ENCODE measurements at places on chromosomes 5 and 9.

GRCh38 chr5:163995206-163995605, 489.8 kb downstream of the MAT2B start:
- no peak for DNase-seq

DNA sequence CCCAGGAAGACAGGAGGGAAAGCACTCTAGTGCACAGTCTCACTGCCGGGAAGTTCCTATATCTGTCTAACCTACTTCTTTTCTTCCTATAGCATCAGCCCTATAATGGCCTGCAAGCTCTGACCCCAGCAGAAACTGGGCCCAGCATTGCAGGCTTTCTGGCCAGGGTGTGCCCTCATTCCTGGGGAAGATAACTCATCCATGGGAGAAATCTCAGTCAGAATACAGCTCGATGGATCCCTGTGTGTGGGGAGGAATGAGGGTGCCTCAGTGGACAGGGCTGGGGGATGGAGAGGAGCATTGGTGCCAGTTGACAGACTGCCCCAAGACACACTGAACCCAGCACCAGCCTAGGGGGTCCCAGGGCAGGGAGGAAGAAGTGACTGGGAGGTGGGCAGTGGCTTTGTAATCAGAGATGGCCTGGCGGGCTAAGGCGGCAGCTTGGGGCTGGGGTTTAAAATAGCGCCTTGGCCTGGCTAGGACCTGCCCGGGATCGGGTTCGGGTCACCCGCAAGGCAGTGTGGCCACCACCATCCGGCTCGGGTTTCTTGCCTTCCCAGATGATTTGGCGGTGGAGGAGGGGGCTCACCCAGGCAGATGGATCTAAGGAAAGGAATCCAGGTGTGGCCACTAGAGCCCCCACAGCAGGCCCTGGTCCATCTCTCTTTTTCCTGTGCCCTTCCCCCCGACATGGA, 7.6 kb upstream of the CXXC5 start:
- DNase-seq = no peak

DNA sequence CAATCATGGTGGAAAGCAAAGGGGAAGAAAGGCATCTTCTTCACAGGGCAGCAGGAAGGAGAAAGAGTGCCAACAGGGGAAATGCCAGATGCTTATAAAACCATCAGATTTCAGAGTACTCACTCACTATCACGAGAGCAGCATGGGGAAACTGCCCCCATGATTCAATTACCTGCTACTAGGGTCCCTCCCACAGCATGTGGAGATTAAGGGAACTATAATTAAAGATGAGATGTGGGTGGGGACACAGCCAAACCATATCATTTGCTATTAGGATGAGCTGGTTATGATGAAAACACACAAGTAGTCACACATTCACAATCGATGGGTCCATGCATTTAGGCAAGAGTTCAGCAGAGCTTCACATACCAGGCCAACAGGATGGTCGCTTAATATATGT, 469.0 kb downstream of the PDE4D start:
- no peak for DNase-seq

DNA sequence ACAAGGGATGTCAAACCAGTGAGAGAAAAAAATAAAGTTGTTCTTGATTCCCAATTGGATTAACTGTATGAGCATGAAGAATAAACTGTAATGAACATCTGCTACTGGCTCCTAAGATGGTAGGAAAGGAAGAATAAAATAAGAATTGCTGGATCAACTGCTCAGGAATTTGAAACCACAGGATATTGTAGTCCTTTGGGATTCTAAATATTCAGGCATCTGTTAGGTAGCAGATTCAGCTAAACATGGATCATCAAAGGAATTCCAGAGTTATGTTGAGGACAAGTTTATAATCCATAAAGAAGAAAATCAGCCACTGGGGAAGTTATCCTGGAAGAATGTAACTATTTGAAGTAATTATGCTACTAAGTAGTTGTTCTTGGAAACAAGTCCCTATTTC, 65.8 kb downstream of the ISL1 start:
- DNase-seq = no peak

GRCh38 chr5:41286696-41287095, 73.4 kb upstream of the C6 start:
- DNase-seq = no peak

GRCh38 chr5:180085837-180086236, 14.3 kb upstream of the RNF130 start:
- no peak for DNase-seq

- DNase-seq = no peak
Measured at GRCh38 chr5:95824747-95825146, 2.2 kb upstream of the GLRX start.

- DNase-seq = no peak
Measured at GRCh38 chr9:87556821-87557220, 59.2 kb downstream of the DAPK1 start.

DNA sequence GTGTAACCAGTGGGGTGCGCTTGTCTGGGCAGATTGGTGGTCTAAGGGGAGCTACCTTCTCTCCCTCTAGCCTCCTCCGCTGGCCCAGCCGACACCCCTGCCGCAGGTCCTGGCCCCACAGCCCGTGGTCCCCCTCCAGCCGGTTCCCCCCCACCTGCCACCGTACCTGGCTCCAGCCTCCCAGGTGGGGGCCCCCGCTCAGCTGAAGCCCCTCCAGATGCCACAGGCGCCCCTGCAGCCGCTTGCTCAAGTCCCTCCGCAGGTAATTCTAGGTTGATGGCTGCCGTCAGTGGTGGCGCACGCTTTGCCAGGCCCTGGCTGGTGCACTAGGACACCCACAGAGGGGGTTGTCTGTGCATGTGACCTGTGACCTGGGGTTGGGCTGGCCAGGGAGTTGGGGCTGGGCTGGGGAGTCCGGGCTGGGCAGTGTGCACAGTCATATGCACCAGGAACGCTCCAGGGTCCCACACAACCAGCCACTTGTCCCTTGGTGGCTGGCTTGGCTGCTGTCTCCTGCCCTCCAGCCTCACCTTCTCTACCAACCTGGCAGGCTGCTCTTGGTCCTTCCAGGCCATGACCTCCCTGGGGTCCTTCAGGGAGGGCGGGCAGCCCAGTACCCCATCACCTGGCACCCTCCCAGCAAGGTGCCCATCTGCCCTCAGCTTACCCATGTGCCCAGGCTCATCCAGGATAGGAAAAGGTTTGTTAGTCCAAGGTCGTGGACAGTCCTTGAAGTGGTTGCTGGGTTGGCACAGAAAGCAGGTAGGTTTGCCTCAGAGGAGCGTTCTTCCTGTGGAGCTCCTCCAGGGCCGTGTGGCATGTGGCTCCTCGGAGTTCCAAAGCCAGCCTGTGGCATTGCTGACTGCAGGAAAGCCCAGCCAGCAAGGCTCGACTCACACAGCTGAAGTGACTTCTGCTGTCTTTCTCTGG, 73.2 kb downstream of the WNK2 start:
- no peak for DNase-seq

- no peak for DNase-seq
Measured at GRCh38 chr9:104795857-104796256, 31.9 kb downstream of the NIPSNAP3B start.

DNA sequence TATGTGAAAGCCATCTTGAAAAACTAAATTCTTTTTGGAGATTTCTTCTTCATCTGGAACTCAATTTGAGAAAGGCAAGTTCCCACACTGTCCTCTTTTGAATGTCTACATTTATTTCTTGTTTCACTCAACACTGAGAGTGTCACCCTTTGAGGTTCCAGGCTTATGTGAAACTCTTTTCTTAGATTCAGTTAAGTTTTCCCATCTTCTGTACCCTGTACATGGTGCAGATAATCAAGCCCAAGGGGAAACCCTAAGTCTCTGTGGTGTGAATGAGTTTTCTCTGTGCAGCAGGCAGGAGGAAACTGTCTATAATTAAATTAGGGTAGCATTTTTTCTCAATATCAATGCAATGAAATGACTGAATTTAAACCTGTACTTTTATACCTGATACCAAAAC, 72.3 kb upstream of the PRLR start:
- DNase-seq = no peak

GRCh38 chr5:67222243-67223025, 25.8 kb upstream of the CD180 start:
- DNase-seq = no peak

DNA sequence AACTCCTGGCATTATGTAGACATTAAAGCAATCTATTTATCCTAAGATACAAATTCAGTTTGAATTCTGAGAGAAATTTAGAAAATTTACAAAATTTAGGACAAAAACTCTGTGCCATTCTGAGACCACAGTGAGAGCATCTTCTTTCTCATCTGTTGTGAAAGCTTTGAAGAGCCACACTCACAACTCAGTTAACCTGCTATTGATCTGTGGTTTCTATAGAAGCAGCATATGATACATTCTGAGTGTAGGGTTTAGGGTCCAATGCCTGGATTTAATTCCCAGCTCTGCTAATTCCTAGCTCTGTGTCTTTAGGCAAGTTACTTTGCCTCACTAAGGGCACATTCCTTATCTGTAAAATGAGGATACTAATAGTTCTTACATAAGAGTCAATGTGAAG, 21.6 kb downstream of the CAST start:
- DNase-seq = no peak

GRCh38 chr5:32960340-32961058, 249.4 kb downstream of the NPR3 start:
- no peak for DNase-seq

- no peak for DNase-seq
Measured at GRCh38 chr9:129954868-129955550, 88.0 kb downstream of the FNBP1 start.

- DNase-seq = no peak
Measured at GRCh38 chr5:34841816-34842215, 2.9 kb downstream of the TTC23L start.

- no peak for DNase-seq
Measured at GRCh38 chr5:42880496-42881150, 68.9 kb upstream of the SELENOP start.

- DNase-seq = no peak
Measured at GRCh38 chr5:124401476-124402143, 344.8 kb downstream of the ZNF608 start.

- peak; percentile 92 for DNase-seq
Measured at GRCh38 chr9:127578952-127579853, 32.9 kb upstream of the STXBP1 start.

DNA sequence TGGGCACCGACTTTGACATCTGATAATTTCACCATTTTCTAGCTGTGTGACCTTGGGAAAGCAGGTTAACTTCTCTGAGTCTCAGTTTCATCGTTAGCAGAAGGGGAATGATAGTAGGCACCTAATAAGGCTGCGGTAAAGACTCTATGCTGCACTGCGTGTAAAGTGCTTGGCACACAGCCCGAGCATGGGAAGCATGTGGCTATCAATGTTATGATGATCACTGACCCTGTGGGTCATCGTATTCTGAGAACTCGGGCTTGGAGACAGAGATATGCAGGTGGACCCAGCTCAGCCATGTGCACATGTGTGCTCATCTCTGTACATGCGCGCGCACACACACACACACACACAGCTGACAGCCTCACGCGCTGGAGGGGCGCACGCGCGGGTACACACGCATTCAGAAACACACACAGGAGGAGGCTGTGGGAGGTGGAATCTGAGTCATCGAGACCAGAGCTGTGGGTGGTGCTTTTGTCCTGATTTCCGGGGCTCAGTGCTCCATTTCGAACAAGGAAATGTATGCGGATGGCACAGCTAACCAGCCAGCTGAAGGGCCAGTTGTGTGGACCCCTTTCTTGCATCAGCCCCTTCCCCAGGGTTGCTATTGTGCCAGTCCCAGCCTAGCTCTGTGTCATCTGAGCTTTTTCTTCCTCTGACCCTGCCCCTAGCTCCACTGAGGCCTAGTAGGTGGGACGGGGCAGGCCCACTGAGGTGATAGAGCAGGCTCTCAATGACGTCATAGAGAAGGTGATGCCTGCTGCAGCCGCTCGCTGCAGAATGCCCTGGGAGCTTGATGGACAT, 11.1 kb upstream of the ARAP3 start:
- DNase-seq = peak; percentile 92

DNA sequence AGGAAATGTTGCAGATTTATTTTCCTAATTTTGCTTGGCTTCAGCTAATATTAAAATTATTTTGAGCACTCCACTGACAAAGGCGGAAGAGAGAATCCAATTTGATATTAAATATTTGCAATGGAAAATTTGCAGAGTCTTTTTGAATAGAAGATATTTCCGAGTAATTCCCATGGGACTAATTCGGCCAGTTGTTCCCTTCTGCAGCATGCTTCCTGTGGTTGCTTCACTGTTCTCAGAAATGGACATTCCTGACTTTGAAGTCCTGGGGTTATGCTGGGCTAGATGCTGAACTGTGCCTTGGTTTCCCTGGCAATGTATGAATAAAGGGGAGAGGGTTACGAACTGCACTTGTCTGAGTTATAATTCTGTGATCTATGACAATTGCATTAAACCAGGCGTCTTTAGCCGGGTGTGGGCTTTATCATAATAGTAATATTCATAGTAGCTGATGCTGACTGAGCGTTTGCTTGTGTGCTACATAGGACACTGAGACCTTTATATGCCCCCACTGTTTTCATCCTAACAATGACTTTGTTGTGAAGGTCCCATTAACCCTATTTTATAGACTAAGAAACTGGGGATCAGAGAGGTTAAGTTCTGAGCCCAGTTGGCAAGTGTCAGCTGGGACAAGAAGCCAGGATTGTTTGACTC, 114.5 kb upstream of the SPRY4 start:
- no peak for DNase-seq

DNA sequence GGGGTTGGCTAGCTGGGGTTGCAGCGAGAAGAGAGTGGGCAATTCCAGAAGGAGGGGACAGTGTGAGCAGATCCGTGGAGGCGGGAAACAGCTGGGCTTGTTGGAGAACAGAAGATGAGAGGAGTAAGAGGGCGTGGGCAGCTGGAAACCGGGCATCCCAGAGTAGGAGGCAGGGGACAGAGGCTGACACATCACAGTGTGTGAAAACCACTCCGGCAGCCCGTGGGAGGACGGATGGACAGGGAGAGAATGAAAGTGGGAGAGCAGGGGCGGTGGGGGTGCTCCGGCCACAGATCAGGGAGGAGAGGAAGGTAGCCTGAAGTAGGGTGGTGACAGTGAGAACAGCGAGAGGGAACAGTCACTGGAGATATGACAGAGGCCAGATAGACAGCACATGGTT, 8.3 kb upstream of the PSMB7 start:
- no peak for DNase-seq

DNA sequence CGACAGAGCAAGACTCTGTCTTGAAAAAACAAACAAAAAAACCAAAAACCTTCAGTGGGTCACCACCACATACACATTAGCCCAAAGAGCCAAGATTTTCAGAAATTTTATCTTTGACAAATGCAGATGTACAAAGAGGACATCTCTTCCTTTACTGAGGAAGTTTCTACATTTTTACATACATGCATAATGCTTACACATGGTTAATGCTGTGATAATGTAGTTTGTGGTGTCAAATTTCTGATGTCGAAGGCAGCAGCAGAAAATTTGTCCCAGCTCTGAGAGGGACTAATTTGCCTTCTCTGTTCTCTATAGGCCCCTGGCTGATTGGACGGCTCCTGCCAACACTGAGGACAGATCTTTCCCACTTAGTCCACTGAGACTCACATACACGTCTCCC, 24.6 kb upstream of the C9orf40 start:
- no peak for DNase-seq

GRCh38 chr9:94245651-94246050, 13.4 kb upstream of the ZNF169 start:
- DNase-seq = no peak

GRCh38 chr9:125407974-125408900, 146.6 kb downstream of the GAPVD1 start:
- peak; percentile 77 for DNase-seq

GRCh38 chr9:113475031-113475430, 11.5 kb downstream of the RGS3 start:
- DNase-seq = no peak

Data from activated CD4-positive, alpha-beta T cell treated with anti-CD3 and anti-CD28 coated beads, Interleukin-10, Interleukin-2, amounts not matched to agents 100 ng/mL and 50 ng/mL, durations not matched to agents 16 hours and 8 hours (primary cell).